A172 (cell line): ENCODE measurements at places on chromosomes 1 and 21. TPM values are rescaled to one million over a fixed set of nuclear protein-coding genes. Genes with fewer than 3 reads are reported as not detected.

Gene AIRE
- total RNA-seq = not detected in 2 replicates

Gene SMIM1
- total RNA-seq = not detected in 2 replicates

DNA sequence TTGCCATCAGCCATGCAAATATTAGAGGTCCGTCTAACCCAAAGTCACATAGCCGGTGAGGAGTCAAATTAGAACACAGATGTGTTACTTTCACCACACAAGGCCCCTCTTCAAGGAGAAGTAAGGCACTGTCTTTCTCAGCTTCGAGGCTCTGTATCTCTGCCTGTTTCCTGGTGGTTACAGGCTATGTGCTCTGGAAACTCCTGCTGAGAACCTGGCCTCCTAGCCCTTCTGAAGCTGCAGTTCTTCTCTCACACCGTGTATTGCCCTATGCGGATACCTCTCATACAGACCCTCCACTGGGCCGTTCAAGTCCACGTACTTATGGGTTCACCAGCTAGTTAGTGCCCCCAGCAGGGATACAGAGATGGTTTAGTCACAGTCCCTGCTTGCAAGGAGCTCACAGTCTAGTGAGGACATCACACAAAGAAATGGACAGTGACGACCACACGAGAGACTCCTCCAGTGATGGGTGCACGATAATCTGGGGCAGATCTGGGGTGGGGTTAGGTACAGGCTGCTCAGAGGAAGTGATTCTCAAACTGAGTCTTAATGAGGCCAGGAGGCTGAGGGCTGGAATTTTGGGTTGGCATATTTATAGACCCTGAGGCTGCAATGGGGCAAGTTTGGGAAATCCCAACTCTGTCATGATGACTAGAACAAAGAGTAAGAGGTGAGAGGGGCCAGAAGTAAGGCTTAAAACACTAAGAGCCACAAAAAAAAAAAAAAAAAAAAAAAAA, 22.8 kb upstream of the ELOA start:
- no peak for DNase-seq

- DNase-seq = no peak
Observed at GRCh38 chr1:224897529-224898327, 31.7 kb upstream of the DNAH14 start.

DNA sequence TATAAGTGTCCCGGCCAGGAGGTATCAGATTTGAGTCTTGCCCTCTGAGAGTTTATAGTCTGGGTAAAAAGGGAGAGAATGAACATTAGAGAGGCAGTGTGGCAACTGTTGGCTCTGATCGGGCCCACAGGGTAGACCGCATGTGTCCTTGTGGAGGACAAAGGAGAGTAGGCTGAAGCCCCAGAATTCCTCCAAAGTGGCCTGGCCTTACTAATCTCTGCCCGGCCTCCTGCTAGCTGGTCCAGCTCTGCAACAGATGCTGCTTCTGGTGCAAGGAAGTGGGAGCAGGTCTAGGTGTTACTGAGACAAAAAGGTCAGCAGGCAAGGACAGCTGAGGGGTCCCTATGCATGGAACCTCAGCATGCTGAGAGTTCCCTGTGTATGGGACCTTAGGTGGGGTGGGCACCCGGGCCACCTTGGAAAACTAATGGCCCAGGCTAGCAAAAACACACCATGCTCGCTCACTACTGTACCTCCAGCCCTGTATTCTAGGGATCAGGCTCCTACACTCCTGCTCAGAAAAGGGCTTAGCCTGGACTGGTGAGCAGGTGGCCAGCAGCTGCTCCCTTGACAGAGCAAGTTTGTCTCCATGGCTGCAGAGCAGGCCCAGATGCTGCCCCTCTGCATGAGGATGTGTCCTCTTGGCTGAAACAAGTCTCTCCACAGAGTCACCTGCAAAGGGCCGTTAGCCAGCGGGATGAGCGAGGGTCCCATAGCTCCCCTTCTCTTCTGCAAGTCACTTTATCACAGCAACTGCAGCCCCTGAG, 30.3 kb upstream of the RGS16 start:
- no peak for DNase-seq

GRCh38 chr21:34890724-34891612, 158.1 kb downstream of the RUNX1 start:
- DNase-seq = peak; percentile 62

DNA sequence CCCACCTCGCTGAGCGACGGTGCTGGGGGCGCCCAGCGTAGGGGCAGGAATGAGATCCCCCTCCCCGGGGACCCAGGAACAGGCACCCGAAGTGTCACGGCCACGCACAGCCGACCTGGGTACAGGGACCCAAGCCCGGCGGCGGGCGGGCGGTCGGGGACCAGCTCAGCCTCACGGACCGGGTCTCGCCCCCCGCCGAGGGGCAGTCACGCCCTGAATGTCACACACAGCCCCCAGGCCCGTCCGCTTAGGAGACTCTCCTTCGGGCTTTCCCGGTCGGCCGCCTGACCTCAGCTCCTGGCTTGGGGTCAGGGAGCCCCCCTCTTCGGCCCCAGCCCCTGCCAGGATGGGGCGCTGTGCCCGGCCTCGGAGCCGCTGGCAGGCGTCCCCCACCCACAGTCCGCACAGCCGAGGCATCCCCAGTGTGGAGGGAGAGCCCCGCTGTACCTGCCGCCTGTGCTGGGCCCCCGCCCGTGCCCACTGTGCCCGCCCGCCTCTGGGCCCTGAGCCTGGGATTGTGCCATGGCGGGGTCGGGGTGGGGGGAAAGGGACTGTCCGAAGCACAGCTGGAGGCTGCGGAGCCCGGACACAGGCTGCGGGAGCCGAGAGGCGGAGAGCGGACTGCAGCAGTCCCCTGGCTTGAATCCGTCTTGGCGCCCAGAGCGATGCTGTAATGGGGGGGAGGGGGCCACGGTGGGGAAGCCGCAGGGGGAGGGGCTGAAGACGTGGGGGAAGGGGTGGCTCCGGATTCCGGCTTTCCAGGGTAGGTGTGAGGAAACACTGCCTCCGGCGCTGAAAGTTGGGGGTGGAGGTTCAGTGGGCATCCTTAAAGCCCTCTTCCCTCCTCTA, 627 bp upstream of the DLGAP3 start:
- DNase-seq = no peak

GRCh38 chr1:35085421-35085820, 6.2 kb downstream of the ZMYM1 start:
- no peak for DNase-seq

DNA sequence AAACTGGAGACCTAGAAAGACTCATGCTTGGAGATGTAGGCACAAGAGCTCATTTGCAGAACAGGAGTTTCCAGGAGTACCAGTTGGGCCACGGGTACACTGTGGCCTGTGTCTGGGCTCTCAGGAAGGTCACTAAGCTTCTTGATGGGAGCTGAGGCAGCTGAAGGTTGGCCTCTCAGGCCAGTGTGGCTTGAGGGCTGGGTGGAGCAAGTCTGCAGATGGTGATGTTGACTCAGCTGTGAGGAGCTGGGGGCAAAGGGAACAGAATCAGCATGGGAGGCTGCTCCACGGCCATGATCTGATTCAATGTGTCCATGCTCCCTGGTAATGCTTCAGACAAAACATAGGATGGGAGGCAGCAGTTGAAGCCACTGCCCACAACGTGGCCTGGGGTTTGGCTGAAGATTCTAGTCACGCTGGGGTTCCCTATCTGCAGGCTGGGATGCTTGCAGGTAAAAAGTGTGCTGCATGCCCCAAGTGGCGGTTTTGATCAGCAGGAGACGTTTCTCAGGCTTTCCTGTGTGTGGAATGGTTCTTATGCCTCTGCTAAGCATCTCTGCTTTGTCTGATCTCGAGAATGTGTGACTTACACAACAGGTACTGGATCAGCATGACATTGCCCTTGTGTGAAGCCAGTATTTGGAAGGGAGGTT, 15.4 kb upstream of the TENT5C start:
- no peak for DNase-seq

- no peak for DNase-seq
Observed at GRCh38 chr1:109237512-109237911, 11.8 kb upstream of the CELSR2 start.

DNA sequence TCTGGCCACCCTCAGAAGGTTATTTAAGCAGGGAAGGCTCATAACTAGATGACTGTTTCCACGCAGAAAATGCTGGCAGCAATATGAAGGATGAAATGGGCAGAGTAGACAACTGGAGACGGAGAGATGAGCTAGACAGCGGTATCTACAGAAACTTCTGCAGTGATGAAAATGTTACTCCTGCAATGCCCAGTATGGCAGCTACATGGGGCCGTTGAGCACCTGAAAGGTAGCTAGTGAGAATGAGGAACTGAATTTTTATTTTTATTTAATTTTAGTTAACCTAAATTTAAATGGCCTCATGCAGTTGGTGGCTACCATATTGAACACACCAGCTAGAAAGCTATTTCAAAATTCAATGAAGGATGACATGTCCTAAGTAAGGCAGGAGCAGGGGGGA, 27.3 kb downstream of the SIPA1L2 start:
- DNase-seq = no peak

DNA sequence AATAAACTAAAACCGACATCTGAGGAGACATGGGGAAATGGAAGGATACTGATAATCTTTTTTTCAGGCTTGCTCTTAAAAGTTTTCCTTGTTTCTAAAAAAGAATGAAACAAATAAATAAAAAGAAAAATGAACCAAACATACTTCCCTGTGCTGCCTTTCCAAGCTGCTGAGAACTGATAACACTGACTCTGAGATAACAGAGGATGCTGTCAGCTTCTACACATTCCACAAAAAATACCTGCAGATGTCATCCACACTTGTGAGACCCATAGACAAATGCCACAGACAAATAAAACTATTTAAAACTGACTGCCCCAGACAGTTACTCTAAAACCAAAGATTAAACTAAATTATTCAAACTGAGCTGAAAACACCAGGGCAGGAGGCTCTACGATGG, 12.0 kb upstream of the OR6K3 start:
- no peak for DNase-seq

- DNase-seq = no peak
Observed at GRCh38 chr1:174995916-174996315, 3.8 kb upstream of the CACYBP start.

GRCh38 chr21:40194185-40194980, 327.1 kb downstream of the PCP4 start:
- DNase-seq = no peak

DNA sequence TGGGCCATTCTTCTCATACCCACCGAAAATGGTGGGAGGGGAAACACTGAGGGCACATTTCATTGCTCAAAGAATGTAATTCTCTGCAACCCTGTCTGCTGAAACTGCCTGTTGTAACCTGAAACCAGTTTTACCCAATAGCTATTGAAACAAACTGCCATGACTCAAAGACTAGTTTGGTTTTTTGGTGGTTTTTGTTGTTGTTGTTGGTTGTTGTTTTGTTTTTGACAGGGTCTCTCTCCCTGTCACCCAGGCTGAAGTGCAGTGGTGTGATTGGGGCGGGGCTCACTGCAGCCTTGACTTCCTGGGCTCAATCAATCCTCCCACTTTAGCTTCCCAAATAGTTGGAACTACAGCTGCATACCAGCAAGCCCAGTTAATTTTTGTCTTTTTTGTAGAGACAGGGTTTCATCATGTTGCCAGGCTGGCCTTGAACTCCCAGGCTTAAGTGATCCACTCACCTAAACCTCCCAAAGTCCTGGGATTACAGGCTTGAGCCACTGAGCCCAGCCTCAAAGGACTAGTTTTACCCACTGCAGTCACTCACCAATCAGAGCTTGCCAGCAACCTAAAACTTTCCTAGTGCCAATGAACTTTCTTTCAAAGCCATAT, 2.1 kb upstream of the IPP start:
- DNase-seq = no peak
